ENCODE measurements at places on chromosomes 7 and 10.

DNA sequence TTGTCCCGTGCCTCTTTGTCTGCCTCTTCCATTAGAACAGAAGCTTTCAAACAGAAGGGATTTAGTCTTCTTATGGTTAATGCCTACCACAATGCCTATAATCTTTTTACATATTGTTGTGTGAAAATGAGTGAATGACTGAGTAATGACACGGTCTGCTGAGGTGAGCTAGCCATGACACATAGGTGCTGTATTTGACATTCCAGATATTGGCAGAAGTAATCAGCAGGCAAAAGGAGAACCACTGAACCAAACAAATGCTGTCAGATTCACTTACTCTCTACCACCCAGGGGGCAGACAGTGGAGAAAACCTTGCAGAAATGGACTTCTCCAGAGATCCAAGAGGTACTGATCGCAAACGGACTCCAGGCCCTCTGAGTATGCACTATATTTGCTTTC lies 377.2 kb upstream of the VWC2 start:
- H3K27ac ChIP-seq, result no peak overlapping the region
- DNase-seq, result no peak
- no peaks in the 10 kb centered on the region for H3K4me1 ChIP-seq
- H3K36me3 ChIP-seq, result no peaks in the 10 kb centered on the region

DNA sequence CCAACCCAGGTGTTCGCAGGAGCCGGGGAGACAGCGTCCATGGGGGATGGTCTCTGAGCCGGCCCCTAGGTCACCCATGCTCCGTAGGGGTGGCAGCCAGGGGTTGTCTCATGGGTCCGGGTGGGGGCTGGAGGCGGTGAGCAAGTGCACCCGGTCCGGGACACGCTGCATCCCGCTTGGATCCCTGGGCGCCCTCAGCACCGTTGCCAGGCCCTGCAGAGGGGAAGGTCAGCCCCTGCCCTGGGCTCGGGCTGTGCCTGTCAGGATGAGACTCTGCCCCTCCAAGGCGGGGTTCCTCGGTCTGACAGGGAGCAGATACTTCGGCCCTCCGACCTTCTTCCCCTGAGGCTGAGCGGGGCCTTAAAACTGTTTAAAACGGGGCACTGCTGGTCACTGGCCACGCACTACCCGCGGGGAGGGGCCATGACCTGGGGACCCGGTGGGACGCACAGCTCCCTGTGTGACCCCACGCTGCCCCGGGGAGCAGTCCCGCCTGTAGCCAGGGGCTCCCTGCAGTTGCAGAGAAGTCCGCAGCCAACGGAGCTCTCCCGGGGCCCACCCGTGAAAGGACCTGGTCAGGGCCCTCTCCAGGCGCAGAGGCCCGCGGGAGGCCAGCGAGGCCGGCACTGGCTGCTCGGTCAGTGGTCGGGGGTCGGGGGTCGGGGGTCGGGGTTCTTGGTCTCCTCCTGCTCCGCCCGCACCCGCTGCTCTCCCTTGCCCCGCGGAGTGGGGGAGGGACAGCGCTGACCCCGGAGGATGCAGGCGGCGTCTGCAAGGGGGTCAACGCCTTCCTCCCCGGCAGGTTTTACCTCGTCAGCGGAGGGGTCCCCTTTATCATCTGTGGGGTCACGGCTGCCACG lies 33.4 kb upstream of the KNDC1 start:
- H3K4me1 ChIP-seq, result no peaks in the 10 kb centered on the region
- no peaks in the 10 kb centered on the region for H3K27me3 ChIP-seq
- no peaks in the 10 kb centered on the region for H3K36me3 ChIP-seq
- H3K27ac ChIP-seq, result no peak overlapping the region
- H3K4me3 ChIP-seq, result no peak overlapping the region

- no peaks in the 10 kb centered on the region for H3K36me3 ChIP-seq
- H3K4me3 ChIP-seq, result no peak overlapping the region
- H3K4me1 ChIP-seq, result peaks cover 5% of the 10 kb centered on the region
- no peak for DNase-seq
- no peak overlapping the region for H3K27ac ChIP-seq
Observed at GRCh38 chr10:5694573-5694972, 9.9 kb downstream of the TASOR2 start.

- H3K36me3 ChIP-seq, result no peaks in the 10 kb centered on the region
Observed at GRCh38 chr7:159157714-159158113, 13.0 kb upstream of the VIPR2 start.

GRCh38 chr7:29127527-29127926 lies 18.8 kb downstream of the CPVL start:
- no peaks in the 10 kb centered on the region for H3K27me3 ChIP-seq
- no peak overlapping the region for H3K27ac ChIP-seq
- H3K4me1 ChIP-seq, result no peaks in the 10 kb centered on the region

GRCh38 chr7:92717993-92718716 lies 118.2 kb downstream of the CDK6 start:
- no peaks in the 10 kb centered on the region for H3K36me3 ChIP-seq
- H3K27me3 ChIP-seq, result no peaks in the 10 kb centered on the region
- peak overlapping the region; percentile 43 for H3K4me3 ChIP-seq
- H3K27ac ChIP-seq, result no peak overlapping the region
- peaks cover 4% of the 10 kb centered on the region for H3K4me1 ChIP-seq
- DNase-seq, result no peak

GRCh38 chr7:43625980-43626379 lies 43.1 kb downstream of the STK17A start:
- H3K36me3 ChIP-seq, result no peaks in the 10 kb centered on the region
- no peak overlapping the region for H3K27ac ChIP-seq
- no peak overlapping the region for H3K4me3 ChIP-seq

GRCh38 chr7:70208236-70209063 lies 610.2 kb downstream of the AUTS2 start:
- no peak for DNase-seq
- H3K4me1 ChIP-seq, result no peaks in the 10 kb centered on the region
- H3K36me3 ChIP-seq, result no peaks in the 10 kb centered on the region
- H3K27ac ChIP-seq, result no peak overlapping the region

- H3K27me3 ChIP-seq, result no peaks in the 10 kb centered on the region
- no peak overlapping the region for H3K27ac ChIP-seq
- H3K4me1 ChIP-seq, result peaks cover 3% of the 10 kb centered on the region
- no peaks in the 10 kb centered on the region for H3K36me3 ChIP-seq
- no peak for DNase-seq
- no peak overlapping the region for H3K4me3 ChIP-seq
Observed at GRCh38 chr10:125409756-125410155, 249.4 kb upstream of the CTBP2 start.

- DNase-seq, result no peak
- H3K36me3 ChIP-seq, result no peaks in the 10 kb centered on the region
- H3K27ac ChIP-seq, result no peak overlapping the region
Observed at GRCh38 chr7:25595996-25596395, 367.7 kb upstream of the NPVF start.

Measured in ovary (tissue), 10 donors.